ENCODE measurements at places on chromosomes 7 and 10. TPM values are rescaled to one million over a fixed set of nuclear protein-coding genes. Genes with fewer than 3 reads are reported as not detected.

RAMP3 gene
- total RNA-seq: 40.8 TPM

SERPINE1 gene
- total RNA-seq: 41.6 TPM

TNPO3 gene
- 28.0 TPM for total RNA-seq

IL15RA gene
- total RNA-seq: 10.9 TPM

TEX36 gene
- not detected for total RNA-seq
